ENCODE measurements at places on chromosomes 16 and 17.

- DNase-seq: no peak
These were observed 29.0 kb downstream of the PGS1 start for GRCh38 chr17:78407387-78408000.

DNA sequence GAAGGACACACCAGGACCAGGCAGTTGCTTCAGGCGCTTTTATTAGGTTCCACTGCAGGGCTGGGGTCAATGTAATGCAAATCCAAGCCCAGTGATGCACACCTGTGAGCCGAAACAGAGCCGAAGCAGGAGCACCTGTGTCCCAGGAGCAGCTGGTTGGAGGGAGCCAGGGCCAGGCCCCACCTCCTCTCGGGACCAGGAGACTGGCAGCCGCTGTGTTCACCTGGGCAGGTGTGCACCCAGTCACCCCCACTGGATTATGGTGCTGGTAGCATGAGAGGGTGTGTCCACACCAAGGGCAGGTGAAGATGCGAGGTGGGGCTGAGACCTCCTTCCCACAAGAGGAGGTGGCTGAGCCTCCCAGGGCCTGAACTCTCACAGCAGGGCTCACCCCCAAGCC lies 4.7 kb upstream of the FAAP100 start:
- DNase-seq: no peak

- DNase-seq: no peak
These were observed 1.2 kb downstream of the CDT1 start for GRCh38 chr16:88804552-88805339.

DNA sequence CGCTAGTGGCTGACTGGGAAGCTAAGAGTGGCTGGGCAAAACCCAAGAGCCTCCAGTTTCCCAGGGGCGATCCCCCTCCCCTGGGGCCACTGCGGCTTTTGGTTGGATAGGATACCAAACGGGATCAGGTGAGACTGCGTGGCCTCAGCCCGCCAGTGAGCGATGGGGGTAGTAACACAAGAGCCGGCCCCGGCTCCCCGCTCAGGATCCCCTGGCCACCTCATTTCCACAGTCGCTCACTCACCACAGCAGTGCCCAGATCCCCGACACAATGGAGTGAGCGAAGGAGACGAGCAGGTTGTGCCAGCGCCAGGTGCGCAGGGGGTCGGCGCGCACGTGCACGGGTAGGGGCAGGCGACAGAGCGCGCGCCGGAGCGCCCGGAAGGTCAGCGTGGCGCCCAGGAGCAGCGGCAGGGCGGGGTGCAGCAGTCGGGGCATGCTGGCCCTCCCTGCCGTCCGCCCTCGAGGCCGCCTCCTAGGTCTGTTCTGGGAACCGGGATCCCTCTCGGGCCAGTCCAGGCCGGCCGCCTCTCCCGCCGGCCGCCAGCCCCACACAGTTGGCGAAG lies 290 bp downstream of the TLCD1 start:
- no peak for DNase-seq

DNA sequence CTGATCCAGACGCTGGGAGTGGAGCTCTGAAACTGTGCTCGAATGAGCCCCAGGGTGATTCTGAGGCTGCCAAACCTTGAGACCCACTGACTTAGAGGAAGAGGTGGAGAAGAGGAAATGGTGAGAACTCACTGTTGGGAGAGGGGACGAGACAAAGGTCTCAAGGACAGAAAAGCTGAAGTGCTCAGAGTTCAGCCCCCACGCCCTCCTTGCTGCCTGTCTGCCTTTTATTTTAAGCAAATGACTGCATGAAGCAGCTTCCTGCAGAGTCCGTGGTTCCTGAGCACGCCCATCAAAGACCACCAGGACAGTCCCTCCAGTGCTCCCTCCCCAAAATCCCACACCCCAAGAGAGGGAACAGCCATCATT lies 20.4 kb downstream of the COTL1 start:
- DNase-seq: no peak

DNA sequence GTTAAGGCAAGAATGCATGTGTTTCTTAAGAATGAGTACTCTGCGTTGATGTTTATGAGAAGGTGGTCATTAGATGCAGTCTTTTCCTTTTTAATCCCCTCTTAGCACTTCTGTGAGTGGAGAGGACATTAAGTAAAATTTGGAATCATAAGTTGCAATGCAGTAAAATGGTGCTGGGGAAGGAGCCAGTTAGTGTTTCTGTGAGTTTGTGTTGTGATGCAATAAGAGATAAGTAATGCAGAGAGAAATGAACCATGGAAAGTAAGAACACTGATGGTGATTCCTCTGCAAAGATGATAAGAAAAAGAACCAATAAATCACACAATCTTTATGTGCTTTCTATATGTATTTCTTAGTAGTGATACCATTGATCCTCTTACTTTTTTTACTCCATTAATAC lies 20.0 kb downstream of the ABHD15 start:
- no peak for DNase-seq

DNA sequence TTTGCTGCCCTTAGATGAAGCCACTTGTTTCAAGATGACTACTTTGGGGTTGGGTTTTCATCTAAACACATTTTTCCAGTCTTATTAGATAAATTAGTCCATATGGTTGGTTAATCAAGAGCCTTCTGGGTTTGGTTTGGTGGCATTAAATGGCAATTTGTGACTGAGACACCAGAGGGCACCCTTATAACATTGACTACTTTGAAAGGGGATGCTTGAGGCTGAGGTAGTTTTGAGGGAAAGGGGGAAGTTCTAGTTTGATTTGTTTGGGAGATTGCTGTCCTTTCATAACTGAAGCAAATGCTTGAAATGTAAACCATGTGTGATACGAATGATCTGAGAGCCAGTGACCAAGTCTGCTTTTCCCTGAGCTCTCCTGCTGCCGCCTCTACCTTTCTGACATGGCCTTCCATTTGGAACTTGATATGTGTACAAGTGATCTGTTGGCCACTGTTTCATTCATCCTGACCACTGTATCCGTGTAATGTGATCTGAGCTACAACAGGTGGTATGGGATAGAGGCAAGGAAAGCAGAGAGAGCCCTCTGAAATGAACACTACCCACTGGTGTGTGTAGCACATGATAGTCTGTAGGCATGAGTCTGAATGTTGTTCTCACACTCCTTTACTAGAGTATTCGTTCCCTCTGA lies 5.8 kb upstream of the RARA start:
- no peak for DNase-seq

DNA sequence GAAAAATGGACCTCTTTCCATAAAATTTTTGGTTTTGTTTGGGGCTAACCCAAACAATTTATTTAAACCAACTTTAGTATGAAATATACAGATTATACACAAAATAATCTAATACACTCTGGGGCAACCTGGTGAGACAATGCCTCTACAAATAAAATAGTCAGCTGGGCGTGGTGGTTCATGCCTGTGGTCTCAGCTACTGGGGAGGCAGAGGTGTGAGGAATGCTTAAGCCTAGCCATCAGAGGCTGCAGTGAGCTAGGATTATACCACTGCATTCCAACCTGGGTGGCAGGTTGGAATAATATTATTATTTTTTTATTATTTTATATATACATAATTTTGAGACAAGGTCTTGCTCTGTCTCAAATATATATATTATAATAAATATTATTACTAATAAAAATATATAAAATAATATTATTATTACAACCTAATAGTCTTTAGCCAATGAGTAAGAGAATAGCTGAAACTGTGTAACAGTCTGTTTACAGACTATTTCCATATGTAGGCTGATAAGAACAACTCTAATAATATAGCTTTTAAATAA lies 50.5 kb downstream of the GLG1 start:
- DNase-seq: no peak

DNA sequence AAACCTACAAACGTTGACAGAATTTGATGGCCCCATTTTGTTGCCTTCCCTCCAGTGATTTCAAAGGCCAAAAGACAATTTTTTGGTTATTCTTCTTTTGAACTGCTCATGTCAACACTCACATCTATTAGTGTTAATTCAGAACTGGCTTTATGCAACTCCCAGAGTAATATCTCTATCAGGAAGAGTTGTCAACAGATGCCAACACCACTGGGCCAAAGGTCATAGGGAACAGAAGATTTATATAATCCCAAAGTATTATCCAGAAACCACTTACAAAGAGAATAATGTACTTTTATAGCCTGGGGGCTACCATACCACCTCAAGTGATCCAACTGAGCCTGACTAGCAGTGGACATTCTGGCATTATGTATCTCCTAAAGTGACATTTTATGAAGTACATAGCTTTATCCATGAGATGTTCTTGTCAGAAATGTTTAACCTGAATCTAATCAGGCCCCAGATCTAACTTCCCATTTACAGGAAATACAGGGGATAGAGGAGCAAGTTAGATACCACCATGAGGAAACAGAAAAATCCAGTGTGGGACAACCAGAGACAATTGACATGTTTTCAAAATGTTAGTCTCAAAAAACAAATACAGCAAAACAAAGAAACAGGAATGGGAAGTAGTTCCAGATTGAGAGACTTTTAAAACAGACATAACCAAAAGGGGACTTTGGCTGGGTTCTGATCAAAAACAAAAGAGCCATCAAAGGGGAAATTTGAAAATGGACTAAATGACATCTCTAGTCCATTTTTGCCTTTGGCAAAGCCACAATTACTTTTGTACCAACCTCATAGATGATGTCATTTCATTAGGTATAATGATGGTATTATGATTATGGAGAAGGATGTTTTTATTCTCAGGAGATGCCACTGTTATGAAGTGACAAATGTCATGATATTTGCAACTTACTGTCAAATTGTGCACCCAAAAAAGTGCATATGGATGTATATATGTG lies 18.5 kb downstream of the FAM117A start:
- DNase-seq: no peak

- DNase-seq: no peak
These were observed 5.6 kb downstream of the RUNDC3A start for GRCh38 chr17:44314031-44314430.

GRCh38 chr17:6496116-6496481 lies 51.8 kb downstream of the PIMREG start:
- DNase-seq: no peak

DNA sequence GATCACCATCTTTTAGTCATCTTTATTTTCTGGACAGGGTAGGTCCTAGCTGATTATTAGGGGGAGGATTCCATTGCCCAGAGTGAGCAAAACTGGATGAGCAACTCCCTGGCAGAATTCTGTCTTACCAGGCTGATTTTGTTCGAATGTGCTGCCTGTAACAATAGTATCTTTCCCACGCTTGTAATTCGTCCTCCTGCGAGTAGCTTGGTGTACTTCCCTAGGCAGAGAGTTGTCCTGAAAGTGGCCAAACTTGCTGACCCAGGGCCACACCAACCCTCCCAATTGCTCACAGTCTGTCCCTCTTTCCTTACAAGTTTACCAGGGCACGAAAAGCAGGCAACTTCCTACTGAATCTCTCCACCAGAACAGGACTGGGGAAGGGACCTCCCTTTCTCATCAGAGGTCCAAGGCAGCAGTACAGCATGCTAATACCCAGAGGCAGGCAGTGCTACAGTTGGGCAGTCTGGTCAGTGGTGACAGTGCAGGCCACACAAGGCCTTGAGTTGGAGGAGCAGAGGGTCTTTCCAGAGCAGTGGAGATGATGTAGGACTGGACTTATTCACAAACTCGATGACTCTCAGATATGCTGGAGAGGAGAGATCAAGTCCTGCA lies 67.8 kb upstream of the NLK start:
- DNase-seq: no peak

DNA sequence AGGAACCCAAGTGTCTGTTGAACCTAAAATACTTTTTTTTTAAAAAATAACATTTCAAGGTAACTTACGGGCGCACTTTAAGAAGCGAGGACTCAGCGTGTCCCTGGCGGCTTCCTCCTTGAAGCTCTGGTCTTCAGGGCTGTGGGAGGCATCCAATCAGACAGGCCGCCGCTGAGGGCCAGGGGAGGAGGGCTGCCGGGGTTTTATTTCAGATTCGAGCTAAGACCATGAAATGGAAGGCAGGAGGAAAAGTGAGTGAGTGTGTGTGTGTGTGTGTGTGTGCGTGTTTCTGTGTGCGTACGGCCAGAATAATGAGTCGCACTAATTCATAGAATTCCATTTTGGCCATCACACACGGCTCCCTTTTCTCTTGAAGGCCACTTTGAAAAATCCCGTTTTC lies 41.1 kb downstream of the C16orf78 start:
- DNase-seq: no peak

- DNase-seq: no peak
These were observed 44.0 kb upstream of the MEAK7 start for GRCh38 chr16:84548508-84548907.

DNA sequence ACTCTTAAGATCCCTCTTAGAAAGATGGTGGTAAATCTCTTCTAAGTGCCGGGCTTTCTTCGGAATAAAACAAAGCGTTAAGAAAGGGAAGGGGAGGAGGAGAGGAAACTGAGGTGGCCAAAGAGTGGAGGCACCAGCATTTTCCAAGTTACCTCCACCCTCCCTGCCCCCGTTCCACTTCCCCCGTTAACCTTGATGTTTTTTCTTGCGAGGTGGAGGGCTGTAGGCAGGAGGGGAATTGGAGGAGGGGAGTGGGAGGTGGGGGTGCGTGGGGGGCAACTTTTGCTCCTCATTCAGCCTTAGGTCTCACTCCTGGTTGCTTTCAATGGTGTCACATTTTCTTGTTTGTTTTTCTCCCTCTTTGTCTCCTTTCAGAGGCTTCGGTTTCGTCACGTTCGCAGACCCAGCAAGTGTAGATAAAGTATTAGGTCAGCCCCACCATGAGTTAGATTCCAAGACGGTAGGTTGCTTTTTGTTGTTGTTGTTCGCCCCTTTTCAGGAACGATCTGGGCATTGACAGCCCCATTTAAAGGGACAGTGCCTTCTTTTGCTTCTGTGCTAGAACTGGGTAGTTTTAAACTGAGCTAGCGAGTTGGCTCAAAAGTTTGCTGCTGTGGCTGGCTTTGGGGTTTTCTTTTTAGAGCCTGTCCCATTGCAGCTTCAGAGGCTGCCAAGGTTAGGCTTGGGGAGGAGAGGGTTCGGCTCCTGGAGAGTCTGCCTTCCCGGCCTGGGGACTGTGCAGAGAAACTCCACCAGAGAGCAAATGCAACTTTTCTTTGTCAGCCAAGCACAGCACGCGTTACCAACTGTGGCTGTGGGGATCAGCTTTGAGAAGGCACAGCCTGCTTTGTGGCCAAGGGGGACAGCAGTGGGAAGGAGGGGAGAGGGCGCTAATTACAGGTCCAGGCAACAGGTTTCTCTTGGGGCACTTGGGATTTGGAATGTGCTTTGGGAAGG lies 1.9 kb downstream of the MSI2 start:
- no peak for DNase-seq

DNA sequence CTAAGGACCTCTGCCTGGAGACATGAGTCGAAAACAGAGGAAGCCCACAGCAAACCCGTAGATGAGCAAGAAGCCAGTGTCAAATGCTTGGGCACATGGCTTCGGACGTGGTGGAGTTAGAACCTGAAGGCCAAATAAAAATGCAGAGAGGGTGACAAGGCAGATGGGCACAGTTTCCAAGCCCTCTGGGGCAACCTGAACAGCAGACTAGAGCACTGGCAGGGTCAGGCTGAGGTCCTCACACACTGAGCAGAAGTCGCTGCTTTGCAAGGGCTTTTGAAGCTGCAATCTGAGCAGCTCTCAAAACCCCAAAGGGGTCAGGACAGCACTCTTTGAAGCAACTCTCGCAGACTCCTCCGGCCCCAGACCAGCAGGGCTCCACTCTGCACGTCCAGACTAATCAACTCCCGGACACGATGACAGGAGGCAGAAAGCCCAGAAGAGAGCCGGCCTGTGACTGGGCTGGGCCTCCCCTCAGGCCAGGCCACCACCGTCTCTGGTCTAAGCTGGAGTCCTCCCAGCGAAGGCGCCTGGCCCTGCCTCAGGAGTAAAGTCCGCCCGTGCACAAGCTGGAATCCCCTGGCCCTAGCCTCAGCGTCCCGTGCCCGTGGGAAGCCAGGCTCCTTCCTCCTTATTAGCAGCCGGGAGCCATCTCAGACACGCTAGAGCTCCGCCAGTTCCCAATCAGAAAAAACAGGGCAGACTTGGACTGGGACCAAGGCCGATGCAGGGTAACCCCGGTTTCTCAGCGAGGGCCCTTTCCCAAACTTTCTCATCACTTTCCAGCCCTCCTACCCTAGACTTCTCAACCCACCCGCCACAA lies 924 bp downstream of the SMARCD2 start:
- no peak for DNase-seq
